ENCODE measurements at places on chromosomes 11 and 22. TPM values are rescaled to one million over a fixed set of nuclear protein-coding genes. Genes with fewer than 3 reads are reported as not detected.

Gene OR8A1
- not detected for total RNA-seq

Gene GRM5
- total RNA-seq = under 0.01 TPM

Gene ZC3H12C
- 11.8 TPM for total RNA-seq

Gene FIBP
- total RNA-seq = 193 TPM

Gene ATM
- 18.6 TPM for total RNA-seq

Gene CARD10
- total RNA-seq = 0.54 TPM

Gene CHRM1
- total RNA-seq = under 0.01 TPM

Gene TPBGL
- total RNA-seq = under 0.01 TPM

Gene GCAT
- 29.9 TPM for total RNA-seq

Gene POU2F3
- total RNA-seq = not detected

Gene ADM
- 3.2 TPM for total RNA-seq

Gene DRD2
- not detected for total RNA-seq

Gene APOBEC3B
- 1.6 TPM for total RNA-seq

Gene WNT11
- 1.6 TPM for total RNA-seq

Gene PDE2A
- 1.3 TPM for total RNA-seq

Gene SPA17
- 0.27 TPM for total RNA-seq

Gene ISX
- not detected for total RNA-seq

Gene ST14
- total RNA-seq = 2.2 TPM

Gene MYO7A
- 0.27 TPM for total RNA-seq

Gene ANGPTL5
- not detected for total RNA-seq

All from hematopoietic multipotent progenitor cell (in vitro differentiated cells).